ENCODE measurements at places on chromosomes 6 and 20.

DNA sequence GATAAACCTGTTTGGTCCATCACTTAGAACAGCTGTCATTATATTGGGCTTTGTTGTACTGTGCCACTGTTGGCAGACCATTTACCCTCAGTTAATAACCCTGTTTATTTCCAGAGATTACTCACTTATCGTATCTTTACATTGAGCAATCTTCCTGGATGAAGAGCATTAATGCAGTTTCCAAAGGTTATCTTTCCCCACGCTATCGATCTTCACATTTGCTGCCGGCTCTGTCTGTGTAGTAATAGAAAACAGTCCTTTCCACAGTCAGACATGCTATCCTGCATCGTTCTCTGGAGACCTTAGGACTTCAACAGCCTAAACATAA, 27.4 kb downstream of the GHRH start:
- DNase-seq = no peak

DNA sequence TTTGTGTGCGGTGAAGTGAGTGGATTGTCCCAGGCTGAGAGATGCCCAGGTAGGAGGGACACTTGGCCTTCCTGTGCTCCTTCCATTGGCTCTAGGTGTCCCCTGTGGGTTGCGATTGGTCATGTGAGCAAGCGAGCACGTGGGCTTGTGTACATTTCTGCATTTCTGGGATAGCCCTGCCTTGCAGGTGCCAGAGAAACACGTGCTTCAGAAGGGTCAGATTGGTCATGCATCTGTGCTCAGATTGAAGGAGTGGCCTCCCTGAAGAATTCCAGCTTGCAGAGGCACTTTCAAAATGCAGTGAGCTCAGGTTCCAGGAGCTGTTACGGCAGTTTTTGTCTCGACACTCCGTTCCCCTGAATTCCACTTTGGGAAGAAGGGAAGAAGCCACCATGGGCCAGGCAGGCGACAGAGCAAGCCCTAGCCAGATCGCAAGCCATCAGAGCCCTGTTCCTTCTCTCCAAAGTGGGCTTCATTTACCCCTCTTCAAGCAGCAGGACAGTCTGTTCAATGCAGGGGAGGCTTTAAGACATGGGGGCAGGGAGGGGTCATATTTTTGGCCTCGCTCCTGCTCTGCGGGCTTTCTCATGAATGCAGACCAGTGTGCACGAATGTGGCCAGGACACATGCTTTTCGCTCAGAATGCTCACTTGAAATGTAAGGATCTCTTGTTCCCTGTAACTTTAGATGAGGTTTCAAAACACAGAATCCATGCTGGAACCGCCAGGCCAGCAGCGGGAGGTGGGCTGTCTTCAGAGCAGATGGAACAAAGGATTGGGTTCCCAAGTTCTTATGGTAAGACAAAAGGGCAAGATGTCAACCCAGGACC, 78.6 kb upstream of the AKAP12 start:
- no peak for DNase-seq

DNA sequence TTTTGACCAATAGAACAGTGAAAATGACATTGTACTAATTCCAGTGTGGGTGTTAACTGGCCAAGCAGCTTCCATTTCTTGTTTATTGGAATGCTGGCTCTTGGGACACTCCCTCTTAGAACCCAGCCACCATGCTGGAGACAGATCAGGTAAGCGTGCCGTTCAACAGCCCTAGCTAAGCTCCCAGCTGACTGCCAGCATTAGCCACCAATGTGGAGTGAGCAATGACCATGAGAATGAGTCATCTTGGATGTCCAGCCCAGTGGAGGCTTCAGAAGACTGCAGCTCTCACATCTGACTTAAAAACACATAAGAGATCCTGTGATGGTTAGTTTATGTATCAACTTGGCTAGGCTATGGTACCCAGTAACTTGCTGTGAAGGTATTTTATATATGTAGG, 3.0 kb upstream of the LINC00237 start:
- no peak for DNase-seq

- DNase-seq = no peak
Measured at GRCh38 chr6:163860287-163861081, 446.0 kb downstream of the QKI start.

GRCh38 chr6:34973547-34974248, 84.6 kb downstream of the ANKS1A start:
- DNase-seq = no peak

GRCh38 chr6:3282476-3283236, 23.9 kb downstream of the PSMG4 start:
- DNase-seq = no peak

DNA sequence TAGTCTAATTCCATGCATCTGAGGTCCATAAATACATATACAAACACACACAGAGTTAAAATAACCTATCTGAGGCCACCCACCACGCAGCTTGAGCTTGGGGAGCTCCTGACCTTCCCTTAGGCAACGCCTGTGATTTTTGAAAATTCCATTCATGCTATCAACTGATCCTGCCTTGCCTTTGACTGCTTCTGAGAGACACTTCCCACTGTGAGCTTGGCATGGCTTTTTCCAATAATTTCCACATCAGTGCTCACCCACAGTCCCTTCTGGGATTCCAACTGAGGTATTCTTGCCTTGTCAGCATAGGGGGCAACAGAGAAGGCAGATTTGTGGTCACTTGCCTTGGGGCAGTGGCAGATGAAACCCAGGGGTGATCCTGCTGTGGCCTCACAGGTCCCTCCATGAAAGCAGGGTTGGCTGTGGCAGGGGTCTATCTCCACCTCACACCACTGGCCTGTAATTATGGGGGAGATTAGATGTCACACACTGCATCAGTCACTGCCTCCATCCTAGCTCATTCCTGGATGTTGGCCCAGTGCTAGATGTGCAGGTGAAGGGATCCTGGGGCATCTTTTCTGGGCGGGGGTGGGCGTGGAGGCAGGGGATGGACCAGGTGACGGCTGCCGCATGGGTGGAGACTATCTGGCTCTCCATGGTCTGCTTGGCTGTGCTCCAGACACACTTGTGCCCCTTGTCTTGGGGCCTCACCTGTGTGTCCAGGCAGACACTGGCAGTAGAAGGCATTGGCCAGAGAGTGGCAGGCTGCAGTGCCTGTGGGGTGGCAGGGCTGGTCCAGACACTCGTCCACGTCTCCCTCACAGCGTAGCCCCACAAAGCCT, 11.2 kb upstream of the GPSM3 start:
- DNase-seq = no peak

- no peak for DNase-seq
Measured at GRCh38 chr6:100258752-100259151, 206.0 kb downstream of the SIM1 start.

DNA sequence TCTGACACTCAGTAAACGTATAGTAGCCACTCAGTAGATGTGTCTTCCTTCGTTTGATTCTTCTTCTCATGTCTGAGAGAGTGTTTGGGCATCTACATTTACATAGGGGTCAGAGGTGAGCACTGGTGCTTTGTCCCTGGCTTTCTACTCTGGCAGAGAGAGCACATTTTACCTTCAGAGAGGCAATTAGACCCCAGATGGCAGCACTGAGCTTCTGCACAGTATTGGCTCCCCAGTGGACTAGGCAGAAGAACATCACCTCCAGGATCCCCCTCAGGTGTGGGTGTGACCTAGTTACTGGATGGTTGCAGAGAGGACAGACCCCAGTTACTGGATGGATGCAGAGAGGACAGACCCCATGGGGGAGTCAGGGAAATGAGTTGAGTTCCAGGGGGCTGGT, 327.2 kb downstream of the DHX35 start:
- DNase-seq = no peak

DNA sequence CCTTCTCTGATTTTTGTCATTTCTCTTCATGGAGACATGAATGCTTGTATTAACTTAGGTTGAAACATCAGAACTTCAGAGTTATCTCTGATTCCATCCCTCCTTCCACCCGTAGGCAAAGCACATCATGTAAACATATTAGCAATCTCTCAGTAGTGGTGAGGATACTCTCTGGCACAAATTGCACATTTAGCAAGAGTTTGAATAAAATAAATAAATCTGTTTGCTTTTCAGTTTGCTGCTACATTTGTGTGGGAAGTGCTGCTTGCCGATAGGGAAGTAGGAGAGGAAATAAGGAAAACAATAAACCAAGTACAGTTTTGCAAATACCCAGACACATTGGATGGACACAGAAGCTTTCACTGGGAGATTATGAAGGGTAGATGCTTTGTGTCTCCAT, 359.0 kb downstream of the BCKDHB start:
- DNase-seq = no peak

DNA sequence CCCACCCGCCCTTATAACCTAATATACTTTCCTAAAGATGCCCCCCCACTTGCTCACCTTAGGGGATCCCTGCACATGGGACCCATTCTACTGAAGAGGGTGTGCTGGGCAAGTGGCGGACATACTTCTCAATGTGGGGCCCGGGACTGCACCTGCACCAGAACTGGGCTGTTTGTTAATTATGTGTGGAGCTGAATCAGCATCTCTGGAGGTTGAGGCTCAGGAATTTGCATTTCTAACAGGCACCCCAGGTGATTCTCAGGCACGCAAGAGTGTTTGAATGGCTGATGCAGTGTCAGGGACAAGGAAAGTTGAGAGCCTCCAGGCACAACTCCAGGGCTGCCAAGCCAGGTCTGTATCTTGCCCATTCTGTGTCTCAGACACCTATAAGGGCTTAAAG, 8.9 kb upstream of the PTPRT start:
- DNase-seq = no peak

- no peak for DNase-seq
Measured at GRCh38 chr20:14193443-14193842, 144.0 kb downstream of the FLRT3 start.

- DNase-seq = no peak
Measured at GRCh38 chr6:134007077-134007476, 45.3 kb downstream of the SLC2A12 start.

GRCh38 chr6:42344756-42345155, 107.0 kb downstream of the TRERF1 start:
- DNase-seq = no peak

GRCh38 chr6:105740946-105741645, 338.2 kb upstream of the PREP start:
- no peak for DNase-seq

GRCh38 chr6:39829331-39829730, 37.2 kb downstream of the DAAM2 start:
- no peak for DNase-seq

DNA sequence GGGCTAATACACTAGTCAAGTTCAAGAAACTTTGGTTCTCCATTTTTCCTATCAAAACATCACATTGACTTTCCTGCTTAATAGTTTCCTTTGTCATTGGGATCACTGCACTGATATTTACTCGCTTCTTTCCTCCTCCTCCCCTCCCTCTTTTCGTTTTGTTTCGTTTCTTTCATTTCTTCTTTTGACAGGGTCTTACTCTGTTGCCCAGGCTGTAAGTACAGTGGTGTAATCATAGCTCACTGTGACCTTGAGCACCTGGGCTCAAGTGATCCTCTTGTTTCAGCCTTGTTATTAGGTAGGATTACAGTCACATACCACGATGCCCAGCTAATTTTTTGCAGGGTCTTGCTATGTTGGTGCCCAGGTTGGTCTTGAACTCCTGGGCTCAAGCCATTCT, 12.3 kb downstream of the PAQR8 start:
- no peak for DNase-seq

- no peak for DNase-seq
Measured at GRCh38 chr6:160260803-160261450, 2.3 kb upstream of the SLC22A2 start.

- no peak for DNase-seq
Measured at GRCh38 chr6:43199912-43200311, 17.9 kb downstream of the CUL9 start.

DNA sequence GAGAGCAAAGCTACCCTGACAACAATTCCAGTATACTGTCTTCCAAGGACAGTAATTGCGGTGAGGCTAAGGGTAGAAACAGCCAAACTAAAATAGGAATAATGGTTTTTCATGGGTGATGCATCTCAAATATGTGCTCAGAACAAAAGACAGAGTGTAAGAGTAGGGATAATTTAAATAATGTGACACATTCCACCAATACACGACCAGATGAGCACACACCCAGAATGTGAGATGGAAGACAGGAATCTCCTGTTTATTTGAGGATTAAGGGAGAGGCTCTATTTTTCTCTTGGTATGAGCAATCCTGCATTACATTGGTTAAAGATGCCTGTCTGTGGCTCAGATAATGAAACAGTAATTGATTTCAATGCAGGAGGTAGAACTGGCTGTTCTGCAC, 292.9 kb upstream of the ZFP64 start:
- no peak for DNase-seq
